ENCODE measurements at places on chromosomes 11 and 22.

- DNase-seq = no peak
Measured at GRCh38 chr11:87035976-87036583, 1.7 kb upstream of the TMEM135 start.

DNA sequence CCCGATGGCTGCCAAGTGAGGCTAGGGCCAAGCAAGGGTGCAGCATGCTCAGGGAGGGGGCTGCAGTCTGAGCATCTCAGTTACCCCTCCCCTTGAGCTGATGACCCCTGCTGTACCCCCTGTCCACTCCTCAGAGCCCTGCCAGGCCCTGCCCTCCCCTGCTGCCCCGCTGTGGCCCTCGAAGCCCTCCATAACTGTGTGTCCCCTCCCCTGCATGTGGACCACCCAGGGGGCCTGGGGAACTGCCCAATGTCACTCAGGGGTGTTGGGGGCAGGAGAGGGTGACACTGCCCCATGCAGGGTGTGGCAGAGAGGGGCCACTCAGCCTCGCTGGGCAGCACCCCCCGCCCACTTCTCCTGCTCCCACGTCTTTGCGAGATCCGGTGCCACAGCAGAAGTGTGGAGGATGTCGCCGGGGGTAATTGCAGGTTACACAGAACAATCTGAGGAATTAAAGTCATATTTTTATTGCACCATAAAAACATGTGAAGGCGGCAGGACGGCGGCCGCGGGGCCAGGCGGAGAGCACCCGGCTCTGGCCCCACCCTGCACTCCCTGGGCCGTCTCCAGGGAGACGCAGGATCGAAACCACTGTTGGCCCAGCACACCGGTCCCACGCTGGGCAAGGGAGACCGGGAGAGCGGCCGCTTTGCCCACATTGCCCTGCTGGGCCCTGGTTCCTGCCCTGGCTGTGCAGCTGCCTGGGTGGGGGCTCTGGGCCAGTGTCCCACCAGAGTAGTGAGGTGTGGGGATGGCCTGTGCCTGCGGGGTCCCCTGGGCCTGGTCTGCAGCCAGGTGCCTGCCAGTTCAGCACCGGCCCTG lies 18.7 kb upstream of the GNB1L start:
- no peak for DNase-seq

DNA sequence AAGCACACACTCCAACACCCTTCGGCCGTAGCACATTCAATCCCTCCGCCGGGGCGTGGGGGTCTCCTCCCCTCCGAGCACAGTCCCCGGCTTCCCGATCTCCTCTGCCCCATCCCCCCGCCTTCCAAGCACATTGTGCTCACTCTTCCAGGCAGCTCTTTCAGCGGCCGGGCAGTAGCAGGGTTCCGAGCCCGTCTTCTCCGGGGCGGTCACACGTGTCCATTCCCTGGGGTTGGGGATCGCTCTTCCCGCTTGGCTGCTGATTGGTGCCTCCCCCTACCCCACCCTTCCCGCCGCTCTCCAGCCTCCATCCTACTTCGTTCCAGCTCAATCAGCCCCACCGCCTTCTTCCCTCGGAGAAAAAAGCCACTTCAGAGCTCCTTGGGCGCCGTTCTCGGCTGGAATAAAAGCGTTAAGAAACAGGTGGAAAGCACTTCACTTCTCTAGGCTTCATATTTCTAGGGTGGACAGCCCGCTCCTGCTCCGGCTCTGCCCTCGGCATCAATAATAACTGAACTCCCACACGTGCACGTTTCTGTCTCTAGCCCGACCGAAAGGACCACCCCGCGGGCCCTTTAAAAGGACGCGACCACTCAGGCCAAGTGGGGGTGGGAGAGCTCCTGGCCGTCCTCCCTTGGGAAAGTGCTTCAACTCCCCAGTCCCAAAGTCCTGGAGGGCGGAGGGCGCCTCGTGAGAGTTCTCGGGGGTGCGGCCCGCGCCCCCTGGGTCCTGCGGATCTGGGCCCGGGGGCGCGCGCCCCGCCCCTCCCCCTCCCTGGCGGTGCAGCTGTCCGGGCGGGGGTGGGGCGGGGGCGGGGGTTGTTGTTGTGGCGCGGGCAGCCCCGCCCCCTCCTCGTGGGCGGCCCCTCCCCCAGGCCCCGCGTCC lies 464 bp upstream of the CECR2 start:
- peak; percentile 1 for DNase-seq

DNA sequence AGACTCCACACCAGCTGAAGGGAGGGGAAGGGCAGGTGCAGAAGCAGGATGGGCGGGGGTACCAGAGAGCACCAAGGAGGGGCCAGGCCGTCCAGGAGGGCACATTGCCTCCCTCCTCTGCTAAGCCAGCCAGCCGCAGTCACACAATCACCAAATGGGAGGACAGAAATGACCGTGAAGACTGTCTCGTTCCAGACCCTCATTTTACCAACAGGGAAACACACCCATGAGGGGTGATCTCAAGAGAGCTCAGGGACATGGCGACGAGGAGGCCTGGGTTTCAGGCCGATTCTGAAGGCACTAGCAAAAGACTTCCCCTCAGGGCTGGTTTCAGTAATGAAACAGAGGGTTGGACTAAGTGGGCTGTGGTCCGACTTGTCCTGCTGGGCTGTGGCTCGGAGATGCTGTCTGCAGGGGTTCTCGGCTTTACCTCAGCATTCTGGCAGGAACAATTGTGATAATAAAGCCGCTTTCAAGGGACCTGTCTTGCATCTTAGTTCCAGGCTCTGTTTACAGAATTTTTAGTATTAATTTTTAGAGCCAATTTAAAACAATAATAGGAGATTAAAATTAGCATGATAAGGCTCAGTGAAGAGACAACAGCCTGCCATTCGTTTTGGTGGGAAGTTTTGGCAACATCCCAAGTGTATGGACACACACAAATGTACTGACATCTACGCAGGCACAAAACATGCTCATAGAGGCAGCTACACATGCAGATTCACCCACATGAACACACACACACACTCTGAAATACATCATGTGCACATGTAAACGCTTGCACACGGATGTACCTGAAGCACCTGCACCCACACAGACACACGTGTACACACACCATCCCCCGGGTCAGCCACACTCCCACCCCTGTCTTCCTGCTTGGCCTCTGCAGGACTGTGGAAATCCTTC lies 2.0 kb upstream of the B3GAT1 start:
- no peak for DNase-seq

- DNase-seq = no peak
Measured at GRCh38 chr22:29716814-29717545, 2.8 kb upstream of the CABP7 start.
